ENCODE measurements at places on chromosomes 7 and 10.

- no peak overlapping the region for H3K27ac ChIP-seq
- H3K4me1 ChIP-seq = no peaks in the 10 kb centered on the region
- no peak overlapping the region for H3K4me3 ChIP-seq
- DNase-seq = no peak
- no peaks in the 10 kb centered on the region for H3K36me3 ChIP-seq
- peaks cover 2% of the 10 kb centered on the region for H3K27me3 ChIP-seq
Observed at GRCh38 chr7:47806701-47807103, 141.6 kb downstream of the PKD1L1 start.

DNA sequence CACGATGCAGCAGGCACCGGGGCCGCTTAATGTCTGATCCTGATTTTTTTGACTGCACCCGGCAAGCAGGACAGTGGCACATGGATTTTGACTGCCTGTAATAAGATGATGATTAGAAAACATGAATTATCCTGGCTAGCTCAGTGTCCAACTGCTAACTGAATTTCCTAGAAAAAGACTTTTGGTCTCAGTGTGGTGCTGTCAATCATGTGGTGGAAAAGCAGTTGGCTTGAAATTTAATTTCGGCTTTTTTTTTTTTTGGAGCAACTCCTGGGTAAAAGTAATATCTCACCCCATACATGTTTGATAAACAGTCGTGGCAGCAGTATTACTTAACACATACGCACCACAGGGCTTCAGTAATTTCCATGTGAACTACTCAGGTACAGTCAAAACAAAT lies 227.7 kb downstream of the FANK1 start:
- H3K36me3 ChIP-seq = peaks cover 1% of the 10 kb centered on the region
- no peaks in the 10 kb centered on the region for H3K4me1 ChIP-seq
- no peak overlapping the region for H3K4me3 ChIP-seq

DNA sequence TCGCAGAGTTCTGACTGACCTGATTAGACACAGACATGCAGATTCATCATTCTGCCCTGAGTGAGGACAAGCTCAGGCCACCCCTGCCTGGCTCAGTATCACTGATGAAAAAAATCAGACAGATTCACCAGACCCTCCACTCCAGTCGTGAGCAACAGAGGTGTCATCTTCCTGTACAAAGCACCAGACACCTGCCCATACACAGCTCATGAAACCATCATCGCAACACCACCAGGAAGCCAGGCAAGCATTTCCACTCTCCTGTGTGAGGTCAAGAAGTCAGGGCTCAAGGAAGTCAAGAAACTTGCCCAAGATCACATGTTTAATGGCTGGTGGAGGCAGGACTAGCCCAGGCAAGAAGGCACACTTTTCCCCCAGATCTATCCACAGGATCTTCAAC lies 163.0 kb downstream of the CALN1 start:
- no peaks in the 10 kb centered on the region for H3K4me1 ChIP-seq
- no peaks in the 10 kb centered on the region for H3K27me3 ChIP-seq
- H3K36me3 ChIP-seq = no peaks in the 10 kb centered on the region
- no peak for DNase-seq
- no peak overlapping the region for H3K27ac ChIP-seq
- H3K4me3 ChIP-seq = no peak overlapping the region

DNA sequence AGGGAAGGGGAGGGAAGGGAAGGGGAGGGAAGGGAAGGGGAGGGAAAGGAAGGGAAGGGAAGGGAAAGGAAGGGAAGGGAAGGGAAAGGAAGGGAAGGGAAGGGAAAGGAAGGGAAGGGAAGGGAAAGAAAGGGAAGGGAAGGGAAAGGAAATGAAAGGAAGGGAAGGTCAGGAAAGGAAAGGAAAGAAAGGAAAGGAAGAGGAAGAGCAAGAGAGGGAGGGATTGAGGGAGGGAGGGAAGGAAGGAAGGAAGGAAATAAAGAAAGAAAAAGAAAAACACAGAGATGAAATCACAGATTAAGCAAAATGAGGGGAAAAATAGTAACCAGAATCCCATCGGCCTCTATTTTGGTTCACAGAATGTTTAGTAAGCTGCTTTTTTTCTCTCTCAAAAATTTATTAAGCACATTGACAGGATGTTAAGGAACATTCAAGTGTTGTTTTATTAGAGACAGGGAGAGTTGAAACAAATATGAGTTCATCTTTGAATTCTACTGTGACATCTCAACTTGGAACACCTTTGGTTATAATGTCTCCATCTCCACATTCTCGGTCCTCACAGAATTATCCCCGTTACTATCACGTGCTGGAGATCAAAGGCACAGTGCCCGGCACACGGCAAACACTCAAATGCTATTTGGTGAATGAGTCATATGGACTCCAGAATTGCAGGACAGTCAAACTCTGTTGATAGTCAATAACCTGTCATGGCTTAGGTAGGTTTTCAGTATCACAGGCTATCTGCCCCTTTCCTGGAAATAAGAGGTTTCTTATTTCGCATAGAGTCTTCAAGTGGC lies 52.4 kb downstream of the ABCB1 start:
- H3K4me1 ChIP-seq = no peaks in the 10 kb centered on the region
- H3K27ac ChIP-seq = no peak overlapping the region
- no peaks in the 10 kb centered on the region for H3K27me3 ChIP-seq
- no peak overlapping the region for H3K4me3 ChIP-seq
- H3K36me3 ChIP-seq = peaks cover 12% of the 10 kb centered on the region
- no peak for DNase-seq

DNA sequence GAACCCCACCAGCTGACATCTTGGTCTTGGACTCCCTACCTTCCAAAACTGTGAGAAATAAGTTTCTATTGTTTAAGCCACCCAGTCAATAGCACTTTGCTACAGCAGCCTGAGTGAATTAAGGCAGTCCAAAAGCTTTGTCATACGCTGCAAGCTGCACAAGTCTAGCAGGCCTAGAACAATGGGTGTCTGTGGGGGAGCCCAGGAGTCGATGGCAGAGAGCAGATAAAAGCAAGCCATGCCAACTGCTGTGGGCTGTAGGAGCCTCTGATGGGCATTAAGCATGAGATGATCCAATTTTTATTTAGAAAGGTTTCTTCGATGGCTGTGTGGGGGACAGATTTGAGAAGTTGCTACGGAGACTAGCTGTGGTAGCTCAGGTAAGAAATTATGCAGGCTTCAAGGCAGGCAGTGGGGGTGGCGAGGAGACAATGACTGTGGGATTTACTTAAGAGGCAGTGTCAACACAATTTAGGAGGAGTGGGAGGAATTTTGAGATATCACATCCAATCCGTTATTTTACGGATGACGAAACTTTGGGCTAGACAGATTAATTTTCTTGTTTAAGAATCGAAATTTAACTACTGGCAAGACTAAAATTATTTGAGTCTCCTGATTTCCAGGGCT lies 110.4 kb downstream of the NRCAM start:
- no peaks in the 10 kb centered on the region for H3K4me1 ChIP-seq
- no peaks in the 10 kb centered on the region for H3K36me3 ChIP-seq
- no peaks in the 10 kb centered on the region for H3K27me3 ChIP-seq
- H3K4me3 ChIP-seq = no peak overlapping the region

DNA sequence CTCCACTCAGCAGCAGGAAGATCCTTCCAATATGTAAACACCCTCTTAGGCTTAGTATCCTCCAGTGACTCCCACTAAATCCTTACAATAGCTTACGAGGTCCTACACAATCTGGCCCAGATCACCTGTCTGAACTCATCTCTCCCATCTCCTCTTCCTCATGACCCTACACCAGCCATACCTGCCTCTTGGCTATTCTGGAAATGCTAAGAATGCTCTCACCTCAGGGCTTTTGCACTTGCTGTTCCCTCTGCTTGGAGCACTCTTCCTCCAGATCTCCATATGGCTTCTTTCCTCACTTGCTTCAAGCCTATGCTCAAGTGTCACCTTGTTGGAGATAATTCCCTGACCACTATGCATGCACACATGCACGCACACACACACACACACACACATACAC lies 50.8 kb upstream of the FRMD4A start:
- no peak overlapping the region for H3K4me3 ChIP-seq
- H3K27ac ChIP-seq = no peak overlapping the region
- peaks cover 59% of the 10 kb centered on the region for H3K27me3 ChIP-seq

- H3K27ac ChIP-seq = no peak overlapping the region
- H3K36me3 ChIP-seq = peaks cover 12% of the 10 kb centered on the region
- no peak for DNase-seq
- H3K4me1 ChIP-seq = no peaks in the 10 kb centered on the region
- no peaks in the 10 kb centered on the region for H3K27me3 ChIP-seq
- H3K4me3 ChIP-seq = no peak overlapping the region
Observed at GRCh38 chr10:17249820-17250219, 21.8 kb downstream of the VIM start.

DNA sequence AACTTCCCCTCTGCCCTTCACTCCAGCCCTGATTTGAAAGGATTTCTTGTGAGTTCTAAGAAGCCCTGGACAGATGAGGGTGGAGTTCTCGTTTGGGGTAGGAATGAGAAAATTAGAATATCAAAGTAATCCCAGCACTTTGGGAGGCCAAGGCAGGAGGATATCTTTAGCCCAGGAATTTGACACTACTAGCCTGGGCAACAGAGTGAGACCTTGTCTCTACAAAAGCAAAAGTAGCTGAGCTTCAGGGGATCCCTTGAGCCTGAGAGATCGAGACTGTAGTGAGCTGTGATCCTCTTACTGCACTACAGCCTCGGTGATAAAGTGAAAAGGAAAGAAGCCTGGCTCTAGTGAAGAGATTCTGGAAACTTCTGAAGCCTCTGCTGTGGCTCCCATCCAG lies 76.2 kb downstream of the TET1 start:
- H3K27ac ChIP-seq = no peak overlapping the region
- no peaks in the 10 kb centered on the region for H3K36me3 ChIP-seq
- H3K4me3 ChIP-seq = no peak overlapping the region
- no peaks in the 10 kb centered on the region for H3K4me1 ChIP-seq

GRCh38 chr7:70406186-70406949 lies 725.6 kb upstream of the GALNT17 start:
- no peak overlapping the region for H3K4me3 ChIP-seq
- H3K27me3 ChIP-seq = no peaks in the 10 kb centered on the region
- H3K36me3 ChIP-seq = no peaks in the 10 kb centered on the region
- no peak for DNase-seq
- no peaks in the 10 kb centered on the region for H3K4me1 ChIP-seq
- H3K27ac ChIP-seq = no peak overlapping the region

- peak; percentile 18 for DNase-seq
- no peak overlapping the region for H3K27ac ChIP-seq
- H3K4me3 ChIP-seq = no peak overlapping the region
- peaks cover 14% of the 10 kb centered on the region for H3K27me3 ChIP-seq
- H3K4me1 ChIP-seq = peaks cover 4% of the 10 kb centered on the region
- H3K36me3 ChIP-seq = no peaks in the 10 kb centered on the region
Observed at GRCh38 chr7:45702751-45703150, 128.6 kb downstream of the ADCY1 start.

GRCh38 chr7:69776611-69777010 lies 178.3 kb downstream of the AUTS2 start:
- H3K4me3 ChIP-seq = no peak overlapping the region
- H3K27me3 ChIP-seq = no peaks in the 10 kb centered on the region
- H3K4me1 ChIP-seq = no peaks in the 10 kb centered on the region
- H3K36me3 ChIP-seq = no peaks in the 10 kb centered on the region
- H3K27ac ChIP-seq = no peak overlapping the region
- DNase-seq = no peak

DNA sequence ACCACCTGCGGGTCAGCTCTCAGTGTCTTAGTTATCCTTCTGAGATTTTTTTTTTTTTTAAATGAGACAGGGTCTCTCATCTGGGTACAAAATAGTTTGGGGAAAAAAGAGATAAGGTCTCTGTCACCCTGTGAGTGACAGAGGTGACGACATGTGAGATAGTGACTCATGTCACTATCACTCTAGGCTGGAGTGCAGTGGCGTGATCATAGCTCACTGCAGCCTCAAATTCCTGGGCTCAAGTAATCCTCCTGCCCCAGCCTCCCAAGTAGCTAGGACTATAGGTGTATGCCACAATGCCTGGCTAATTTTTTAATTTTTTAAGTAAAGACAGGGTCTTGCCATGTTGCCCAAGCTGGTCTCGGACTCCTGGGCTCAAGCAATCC lies 10.4 kb downstream of the BLVRA start:
- H3K27me3 ChIP-seq = no peaks in the 10 kb centered on the region
- peaks cover 16% of the 10 kb centered on the region for H3K36me3 ChIP-seq
- no peak overlapping the region for H3K27ac ChIP-seq
- peaks cover 5% of the 10 kb centered on the region for H3K4me1 ChIP-seq
